ENCODE measurements at places on chromosomes 3 and 15.

- DNase-seq = peak; percentile 25
Observed at GRCh38 chr3:111594205-111594604, 941 bp downstream of the ZBED2 start.

DNA sequence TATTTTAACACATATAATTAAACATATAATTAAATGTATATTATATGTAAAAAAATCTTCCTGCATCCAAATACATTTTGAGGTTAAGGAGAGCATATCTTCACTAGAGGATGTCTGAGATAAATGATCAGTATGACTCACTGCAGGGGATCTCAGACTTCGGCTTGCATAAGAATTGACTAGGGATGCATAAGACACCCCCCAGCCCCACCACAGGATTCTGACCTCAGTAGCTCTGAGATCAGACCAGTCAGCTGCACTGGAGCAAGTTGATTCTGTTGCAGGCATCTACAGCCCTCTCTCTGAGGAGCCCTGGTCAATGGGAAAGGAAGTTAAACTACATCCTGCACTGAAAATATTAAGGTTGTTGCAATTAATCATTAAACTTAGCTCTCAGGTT, 29.0 kb upstream of the TBC1D21 start:
- DNase-seq = no peak

DNA sequence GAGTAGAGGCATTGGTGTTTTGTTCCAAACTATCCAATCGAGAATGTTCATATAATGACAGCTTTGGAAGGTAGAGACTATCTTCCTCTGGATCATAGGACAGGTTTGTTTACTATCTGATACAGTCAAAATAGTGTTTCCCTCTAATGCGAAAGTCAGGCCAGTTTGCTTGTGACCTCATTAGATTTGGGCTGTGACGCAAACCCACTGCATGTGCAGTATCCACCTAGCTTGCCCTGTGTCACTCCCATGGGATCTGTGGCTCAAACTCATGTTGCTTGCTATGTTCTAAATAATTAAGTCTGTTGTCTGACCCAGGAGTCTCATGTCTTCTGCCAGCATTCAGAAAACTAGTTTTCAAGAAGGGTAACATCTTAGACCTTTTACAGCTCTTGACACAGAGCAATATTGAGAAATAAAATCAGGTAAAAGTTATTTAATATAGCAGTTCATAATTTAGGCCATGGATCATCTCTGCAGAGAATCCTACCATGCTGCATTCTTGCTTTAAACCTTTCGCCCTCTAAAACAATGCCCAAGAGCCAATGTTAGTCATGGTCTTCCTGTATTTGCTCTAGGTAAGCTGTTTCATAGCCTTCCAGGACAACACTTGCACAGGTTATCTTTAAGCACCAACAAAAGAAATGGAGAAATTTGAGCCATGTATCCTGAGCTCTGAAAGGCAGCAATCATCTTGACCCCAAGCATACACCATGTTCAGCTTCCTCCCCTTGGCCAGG, 26.4 kb downstream of the NIT2 start:
- DNase-seq = no peak

GRCh38 chr15:68823561-68823960, 2.9 kb upstream of the ANP32A start:
- DNase-seq = no peak

- no peak for DNase-seq
Observed at GRCh38 chr3:8713901-8714759, 19.5 kb upstream of the CAV3 start.

DNA sequence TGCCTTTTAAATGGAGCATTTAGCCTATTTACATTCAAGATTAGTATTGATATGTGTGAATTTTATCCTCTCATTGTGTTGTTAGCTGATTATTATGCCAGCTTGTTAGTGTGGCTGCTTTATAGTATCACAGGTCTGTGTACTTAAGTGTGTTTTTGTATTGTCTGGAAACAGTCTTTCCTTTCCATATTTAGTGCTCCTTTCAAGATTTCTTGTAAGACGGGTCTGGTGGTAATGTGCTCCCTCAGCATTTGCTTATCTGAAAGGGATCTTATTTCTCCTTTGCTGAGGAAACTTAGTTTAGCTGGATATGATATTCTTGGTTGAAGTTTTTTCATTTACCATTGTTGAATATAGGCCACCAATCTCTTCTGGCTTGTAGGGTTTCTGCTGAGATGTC, 549.0 kb downstream of the EPHA3 start:
- no peak for DNase-seq

GRCh38 chr15:59632714-59633113, 21.1 kb downstream of the GCNT3 start:
- DNase-seq = no peak

DNA sequence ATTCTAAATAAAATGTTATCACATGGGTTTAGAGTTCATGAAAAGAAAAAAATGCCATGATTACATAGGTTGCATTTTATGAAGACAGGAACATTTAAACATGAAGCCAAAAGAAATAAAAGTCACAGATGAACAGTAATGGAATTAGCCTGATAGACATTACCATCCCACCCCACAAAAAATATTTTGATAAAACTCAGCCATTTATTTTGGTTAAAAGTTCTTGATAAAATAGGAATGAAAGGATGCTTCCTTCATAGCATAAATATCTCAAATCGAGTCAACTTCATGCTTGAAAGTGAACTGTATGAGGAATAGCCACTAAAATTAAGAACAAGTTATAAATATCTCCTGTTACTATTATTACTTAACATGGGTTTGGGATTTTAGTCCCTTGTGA, 101.9 kb upstream of the TMC3 start:
- DNase-seq = no peak

DNA sequence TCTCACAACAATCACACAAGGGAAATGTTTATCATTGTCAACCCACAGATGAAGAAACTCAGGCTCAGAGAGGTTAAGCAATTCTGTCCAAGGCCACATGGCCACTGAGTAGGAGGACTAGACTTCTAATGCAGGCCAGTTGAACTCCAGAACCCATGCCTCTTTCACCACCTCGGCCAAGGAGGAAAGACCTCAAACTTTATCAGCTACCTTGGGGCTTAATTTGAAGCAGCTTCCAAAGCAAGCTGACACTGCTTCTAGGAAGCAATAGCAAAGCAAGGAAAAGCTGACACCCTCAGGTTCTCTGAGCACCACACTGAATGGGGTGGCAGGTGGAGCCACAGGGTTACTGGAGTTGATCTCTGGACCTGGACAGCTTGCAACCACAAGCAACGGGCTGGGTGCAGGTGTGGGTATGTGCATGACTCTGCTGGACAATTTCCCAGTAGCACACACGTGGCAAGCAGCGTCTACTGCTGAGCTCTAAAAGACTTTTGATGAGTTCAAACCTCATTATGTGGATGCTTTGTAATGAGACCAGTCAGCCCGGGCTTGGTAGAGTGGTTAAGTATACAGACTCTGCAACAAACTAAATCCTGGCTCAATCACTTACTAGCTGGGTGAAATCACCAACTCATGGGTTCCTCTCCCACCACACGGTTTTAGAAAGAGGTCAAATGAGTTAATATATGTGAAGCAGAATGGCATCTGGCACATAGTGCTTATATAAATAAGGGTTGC, 23.1 kb downstream of the CCNL1 start:
- no peak for DNase-seq

DNA sequence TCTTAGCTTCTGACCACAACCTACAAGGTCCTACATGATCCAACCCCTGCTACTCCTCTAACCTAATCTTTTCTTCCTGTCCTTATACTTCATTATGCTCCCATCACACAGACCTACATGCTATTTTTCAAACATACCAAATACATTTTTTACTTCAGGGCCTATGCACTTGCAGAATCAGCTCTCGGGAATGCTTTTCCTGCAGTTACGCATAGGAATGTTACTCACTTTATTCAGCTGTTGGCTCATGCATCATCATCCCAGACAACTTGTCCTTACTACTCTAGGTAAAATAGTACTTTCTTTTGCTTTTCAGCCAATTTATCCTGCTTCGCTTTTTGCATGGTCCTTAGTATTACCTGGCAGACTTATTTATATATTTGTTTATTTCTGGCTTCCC, 105.6 kb downstream of the OXSM start:
- peak; percentile 3 for DNase-seq

DNA sequence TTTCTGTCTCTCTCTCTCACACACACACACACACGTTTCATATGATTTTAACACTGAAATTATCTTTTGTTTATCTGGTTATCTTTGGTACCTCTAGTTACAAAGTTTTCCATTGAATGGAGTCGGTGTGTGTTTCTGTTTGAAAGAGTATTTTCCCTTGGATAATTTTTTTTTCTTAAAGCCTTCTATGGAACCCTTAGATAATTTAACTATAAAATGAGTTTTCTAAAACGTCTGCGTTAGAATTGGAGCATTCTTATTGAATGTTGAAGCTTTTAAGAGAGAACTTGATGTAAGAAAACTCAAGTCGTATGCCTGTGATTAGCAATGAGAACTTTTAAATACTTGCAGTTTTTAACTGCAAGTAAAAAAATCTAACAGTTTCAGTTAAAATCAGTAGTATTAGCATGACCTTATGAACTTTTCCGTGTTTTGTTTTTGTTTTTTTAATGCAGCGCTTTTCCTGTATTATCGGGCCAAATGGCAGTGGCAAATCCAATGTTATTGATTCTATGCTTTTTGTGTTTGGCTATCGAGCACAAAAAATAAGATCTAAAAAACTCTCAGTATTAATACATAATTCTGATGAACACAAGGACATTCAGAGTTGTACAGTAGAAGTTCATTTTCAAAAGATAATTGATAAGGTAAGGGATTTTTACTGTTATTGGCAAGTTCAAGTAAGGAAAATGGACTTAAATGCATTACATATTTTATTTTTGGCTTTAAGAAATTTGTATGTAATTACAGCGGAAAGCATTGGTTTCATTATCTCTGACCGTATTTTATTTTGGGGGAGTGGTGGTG, 3.0 kb downstream of the SMC4 start:
- DNase-seq = no peak

DNA sequence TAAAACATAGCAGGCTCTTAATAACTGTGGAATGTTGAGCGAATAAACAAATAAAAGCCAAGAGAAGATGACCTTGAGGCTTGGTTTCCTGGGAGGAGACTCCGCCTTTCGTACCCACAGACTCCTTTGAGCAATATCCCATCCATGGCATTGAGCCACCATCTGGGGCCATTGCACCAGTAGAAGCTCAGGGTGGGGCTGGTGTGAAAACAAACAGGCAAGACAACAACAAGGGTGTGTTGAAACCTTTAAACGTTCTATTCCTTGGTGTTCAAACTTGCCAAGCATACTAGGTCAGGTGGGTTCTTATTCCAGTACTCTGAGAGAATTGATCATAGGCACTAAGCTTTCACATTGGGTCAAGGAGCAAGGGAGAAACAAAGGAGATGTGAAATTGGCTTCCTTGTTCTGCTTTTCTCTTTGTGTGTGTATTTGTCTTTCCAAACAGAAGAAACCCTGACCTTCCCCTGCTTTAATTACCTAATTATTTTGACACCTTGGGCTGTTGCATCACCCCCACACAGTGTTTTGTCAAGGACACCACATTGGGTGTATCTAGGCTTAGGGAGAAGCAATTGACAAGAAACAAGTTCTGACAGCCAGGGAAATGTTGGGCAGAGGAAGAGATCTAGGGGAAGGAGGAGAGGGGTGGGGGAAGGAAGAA, 105.1 kb upstream of the BCL6 start:
- DNase-seq = no peak

DNA sequence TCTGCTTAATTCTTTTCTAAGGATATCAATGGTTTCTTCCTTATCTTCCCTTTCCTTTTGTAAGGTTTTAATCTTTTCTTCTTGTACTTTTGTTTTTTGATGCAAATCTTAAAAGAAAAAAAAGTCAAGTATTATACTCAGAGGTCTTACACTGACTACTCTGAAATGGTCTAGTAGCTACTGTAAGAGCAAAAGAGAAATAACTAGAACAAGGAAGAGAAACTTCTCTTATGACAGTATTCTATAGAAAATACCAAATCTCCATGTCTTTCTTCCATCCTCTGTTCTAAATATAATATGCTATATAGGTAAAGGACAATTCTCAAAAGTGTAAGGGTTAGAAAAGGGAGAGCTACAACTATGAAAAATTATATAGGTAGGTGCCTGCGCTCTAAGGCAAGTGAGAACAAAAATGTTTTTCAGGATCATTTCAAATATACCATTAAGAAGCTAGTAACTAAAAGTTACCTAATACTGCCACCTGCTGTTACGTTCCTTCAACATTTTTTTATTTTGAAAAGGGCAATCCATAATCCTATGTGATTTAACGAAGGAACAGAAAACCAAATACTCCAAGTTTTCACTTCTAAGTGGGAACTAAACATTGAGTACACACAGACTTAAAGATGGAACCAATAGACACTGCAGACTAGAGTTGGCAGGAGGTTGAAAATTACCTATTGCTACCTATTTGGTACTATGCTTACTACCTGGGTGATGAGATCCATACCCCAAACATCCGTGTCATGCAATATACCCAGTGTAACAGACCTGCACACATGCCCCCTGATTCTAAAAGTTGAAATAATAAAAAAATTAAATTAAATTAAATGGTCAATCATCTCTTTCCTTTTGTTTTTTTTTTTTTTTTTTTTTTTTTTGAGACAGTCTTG, 36.7 kb downstream of the CIP2A start:
- peak; percentile 24 for DNase-seq

- no peak for DNase-seq
Observed at GRCh38 chr3:141406265-141406664, 38.0 kb downstream of the ZBTB38 start.

DNA sequence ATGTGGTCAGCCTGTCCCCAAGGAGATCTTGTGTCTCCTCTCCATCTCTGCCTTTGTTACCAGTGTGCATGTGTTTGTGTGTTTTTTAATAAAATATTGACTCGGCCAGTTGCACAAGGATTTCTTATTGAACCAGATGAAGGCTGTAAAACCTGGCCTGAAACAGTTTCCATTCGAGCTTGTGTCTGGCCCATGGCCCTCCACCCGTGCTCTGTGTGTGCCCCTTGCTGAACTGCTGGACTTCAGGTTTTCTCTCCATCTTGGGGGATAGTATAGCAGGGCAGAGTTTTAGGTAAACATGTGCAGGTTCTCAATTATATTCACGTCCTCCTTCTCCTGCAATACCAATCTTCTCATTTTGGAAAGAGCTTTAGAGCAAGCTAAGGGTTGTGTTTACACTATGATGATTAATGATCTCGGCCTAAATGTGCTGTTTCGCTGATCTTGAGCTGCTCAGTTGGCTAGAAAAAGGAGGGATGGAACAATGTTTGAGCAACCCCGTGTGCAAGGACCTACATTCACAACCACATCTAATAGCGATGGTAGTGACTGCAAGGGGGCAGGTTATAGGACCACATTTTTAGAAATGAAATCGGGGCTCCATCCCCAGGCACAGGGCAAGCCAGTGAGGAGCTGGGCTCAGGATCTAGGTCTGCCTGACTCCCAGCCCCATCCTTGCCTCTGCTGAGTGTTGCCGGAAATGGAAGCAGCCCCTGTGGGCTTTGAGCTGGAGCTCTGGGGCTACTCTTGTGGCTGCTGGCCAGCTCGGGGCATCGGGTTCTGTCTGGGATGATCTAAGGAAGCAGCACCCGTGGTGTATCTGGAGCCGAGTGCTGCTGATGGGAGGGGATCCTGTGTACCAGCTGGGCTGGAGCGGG, 47.7 kb downstream of the CMTM6 start:
- no peak for DNase-seq

DNA sequence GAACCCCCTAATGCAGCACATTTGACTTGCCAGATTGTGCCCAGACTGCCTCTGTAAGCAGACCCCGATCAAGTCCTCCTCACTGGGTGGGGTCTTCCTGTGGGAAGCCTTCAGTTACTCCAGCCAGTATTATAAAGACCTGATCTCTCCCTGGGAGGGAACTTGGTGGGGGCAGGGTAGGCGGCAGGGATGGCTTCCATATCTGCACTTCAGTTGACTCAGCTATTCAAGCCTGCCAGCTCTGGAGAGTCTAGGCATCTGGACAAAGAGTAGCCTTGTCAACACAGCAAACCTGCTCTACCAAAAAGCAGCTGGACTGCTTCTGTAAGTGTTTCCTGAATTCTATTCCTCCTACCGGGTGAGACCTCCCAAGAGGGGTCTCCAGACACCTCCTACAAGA, 21.0 kb upstream of the SLC25A38 start:
- DNase-seq = no peak

All from AG09309 (cell line).